Foreskin keratinocyte (primary cell): ENCODE measurements at places on chromosomes 3 and 15. TPM values are rescaled to one million over a fixed set of nuclear protein-coding genes. Genes with fewer than 3 reads are reported as not detected.
A peak's percentile ranks its signal among the peaks of the same experiment; 100 is the strongest.

CLRN1 gene
- polyA plus RNA-seq: not detected in 2 replicates

DNA sequence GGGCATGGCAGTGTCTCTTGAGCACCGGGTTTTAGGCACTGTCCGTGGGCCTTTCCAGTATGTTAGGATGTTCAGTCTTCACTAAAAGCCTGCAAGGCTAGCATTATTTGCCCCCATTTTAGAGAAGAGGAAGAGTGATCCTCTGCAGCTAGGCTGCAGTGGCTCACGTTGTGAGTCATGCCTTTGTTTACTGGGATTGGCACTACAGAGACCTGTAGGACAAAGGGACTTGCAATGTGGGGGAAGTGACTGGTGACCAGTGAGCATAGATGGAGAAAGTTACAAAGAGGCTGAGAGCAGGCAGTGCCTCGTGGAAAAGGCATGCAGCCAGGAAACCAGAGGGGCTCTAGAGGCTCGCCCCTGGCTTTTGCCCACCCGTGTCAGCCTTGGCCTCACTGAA is 26.8 kb upstream of the CPNE9 start:
- DNase-seq: no peak

GRCh38 chr15:31503758-31504461 is 177.3 kb downstream of the KLF13 start:
- DNase-seq: no peak

DNA sequence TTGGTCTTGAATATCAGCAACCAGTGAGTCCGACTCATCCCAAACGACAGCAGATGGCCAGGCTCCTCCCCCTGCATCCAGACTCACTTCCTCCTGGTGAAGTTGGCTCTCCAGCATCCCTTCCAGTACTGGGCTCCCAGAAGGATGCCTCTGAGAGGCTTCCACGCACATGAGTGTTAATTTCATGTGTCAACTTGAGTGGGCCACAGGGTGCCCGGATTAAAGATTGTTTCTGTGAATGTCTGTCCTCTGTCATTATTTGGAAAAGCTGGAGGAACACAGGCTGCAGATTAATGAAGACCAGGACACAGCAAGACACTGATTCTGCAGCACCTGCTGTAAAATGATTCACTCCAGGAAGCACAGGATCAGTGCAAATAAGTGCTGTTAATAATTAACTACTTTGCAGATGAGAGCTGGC is 99.8 kb downstream of the ATP10A start:
- DNase-seq: no peak

GRCh38 chr3:128095222-128095703 is 28.3 kb downstream of the RUVBL1 start:
- peak; percentile 79 for DNase-seq

DNA sequence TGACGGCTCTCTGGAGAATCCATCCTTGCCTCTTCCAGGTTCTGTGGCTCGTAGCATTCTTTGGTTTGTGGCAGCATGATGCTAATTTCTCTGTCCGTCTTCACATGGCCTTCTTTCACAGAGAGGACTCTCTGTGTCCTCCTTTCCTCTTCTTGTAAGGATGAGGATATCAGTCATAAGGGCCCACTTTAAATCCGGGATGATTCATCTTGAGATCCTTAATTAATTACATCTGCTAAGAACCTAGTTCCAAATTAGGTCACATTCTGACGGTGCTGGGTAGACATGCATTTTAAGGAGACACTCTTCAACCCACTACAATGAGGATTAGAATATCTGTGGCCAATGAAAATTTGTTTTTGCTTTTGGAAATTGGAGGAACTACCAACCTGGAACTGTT is 15.7 kb upstream of the GXYLT2 start:
- no peak for DNase-seq
